ENCODE measurements at places on chromosomes 2 and 18.
A peak's percentile ranks its signal among the peaks of the same experiment; 100 is the strongest.

GRCh38 chr2:70300771-70301343 lies 1.0 kb downstream of the FAM136A start:
- DNase-seq = no peak

DNA sequence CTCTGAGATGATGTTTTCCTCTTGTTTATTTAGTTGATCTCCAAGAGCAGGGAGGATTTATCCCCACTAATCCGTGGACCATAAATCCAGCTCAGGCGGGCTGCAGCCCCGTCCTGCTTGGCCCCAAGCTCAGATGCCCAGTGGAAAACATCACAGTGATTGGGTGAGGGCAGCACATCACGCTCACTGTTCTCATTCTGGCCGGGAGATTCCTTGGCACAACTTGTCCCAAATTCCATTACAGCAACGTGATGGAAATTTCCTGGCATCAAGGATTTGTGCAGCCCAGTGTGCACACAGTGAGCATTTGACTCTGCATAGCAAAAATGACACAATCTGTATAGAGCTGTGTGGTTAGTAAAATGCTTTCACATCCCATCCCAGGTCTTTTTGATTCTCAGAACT lies 96.8 kb downstream of the VAPA start:
- DNase-seq = no peak

- peak; percentile 85 for DNase-seq
These were observed 56.4 kb downstream of the ZFP36L2 start for GRCh38 chr2:43169987-43170386.

- DNase-seq = no peak
These were observed 70.8 kb downstream of the TNP1 start for GRCh38 chr2:216789081-216789480.

DNA sequence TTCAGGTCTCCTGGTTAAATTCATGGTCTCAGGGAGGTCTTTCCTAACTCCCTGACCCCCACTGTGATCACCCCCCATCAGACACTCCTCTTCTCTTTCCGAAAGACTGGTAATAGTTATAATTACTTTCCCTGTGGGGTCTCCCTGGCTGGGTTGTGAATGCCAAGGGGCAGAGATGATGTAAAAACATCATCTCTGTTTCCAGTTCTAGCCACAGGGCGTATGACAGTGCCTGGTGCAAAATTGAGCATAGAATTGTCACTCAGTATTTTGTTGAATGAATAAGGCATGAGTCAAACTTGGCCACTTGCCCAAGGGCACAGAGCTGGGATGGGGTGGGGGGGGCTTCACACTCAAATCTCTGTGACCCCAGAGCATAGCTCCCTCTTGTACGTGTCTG lies 65.2 kb downstream of the LTBP1 start:
- no peak for DNase-seq

GRCh38 chr2:106138543-106139237 lies 55.4 kb downstream of the UXS1 start:
- DNase-seq = no peak

DNA sequence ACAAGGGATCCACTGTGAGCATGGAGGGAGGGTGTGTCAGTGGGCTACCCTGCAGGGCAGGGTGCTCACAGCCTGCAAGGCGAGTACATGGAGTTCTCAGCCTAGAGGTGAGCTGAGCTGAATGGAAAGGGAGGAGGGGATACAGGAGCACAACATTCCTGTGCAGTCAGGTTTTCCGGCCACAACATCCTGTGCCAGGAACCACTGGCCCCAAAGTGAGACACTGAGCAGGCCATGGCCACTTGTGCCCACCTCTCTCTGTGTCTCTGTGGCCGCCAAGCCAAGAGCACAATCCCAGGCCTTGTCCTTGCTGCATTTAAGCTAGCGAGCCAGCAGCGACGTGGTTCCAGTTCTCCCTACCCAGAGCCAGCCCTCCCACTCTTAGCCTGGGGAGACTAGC lies 6.1 kb downstream of the DOK1 start:
- DNase-seq = no peak

DNA sequence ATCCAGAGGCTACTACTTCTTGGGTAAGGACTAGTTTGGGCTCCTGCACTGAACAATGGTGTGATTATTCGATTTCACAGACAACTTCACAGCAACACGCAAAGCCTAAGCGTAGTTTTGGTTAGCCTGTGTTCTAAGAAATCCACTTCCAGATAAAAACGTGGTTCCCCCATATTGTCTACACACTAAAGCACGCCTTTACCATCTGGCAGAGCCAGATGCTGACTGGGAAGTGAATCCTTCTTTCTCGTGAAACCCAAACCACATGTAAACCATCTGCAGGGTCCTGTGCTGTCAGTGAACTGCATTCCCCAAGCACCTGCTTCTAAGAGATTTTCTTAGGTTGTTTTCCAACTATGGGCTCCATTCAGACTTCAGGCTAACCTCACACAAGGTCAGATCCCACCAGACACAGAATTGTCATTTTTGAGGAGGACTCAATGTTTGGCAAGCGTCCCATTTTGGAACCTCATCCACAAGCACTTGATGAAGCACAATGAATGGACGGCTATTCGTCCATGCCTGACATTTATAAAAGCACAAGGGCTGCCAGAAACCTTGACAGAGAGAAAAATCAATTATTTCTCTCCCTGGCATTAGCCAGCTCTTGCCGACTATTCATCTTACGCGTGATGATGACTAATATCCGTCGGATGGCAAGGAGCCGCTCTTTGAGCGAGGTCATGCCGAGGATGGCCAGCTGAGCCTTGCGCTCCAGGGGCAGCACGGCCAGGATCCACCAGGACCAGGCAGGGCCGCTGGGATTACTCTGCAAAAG lies 38.4 kb downstream of the LONRF2 start:
- DNase-seq = no peak

- DNase-seq = no peak
These were observed 310.7 kb downstream of the CLIP4 start for GRCh38 chr2:29425866-29426265.

- DNase-seq = no peak
These were observed 548.5 kb upstream of the SLC8A1 start for GRCh38 chr2:41000374-41000773.

- no peak for DNase-seq
These were observed 128.6 kb downstream of the MSTN start for GRCh38 chr2:189933911-189934399.

GRCh38 chr2:25310709-25310964 lies 31.1 kb downstream of the DNMT3A start:
- DNase-seq = no peak

GRCh38 chr2:216537366-216537765 lies 38.7 kb downstream of the RPL37A start:
- DNase-seq = no peak

DNA sequence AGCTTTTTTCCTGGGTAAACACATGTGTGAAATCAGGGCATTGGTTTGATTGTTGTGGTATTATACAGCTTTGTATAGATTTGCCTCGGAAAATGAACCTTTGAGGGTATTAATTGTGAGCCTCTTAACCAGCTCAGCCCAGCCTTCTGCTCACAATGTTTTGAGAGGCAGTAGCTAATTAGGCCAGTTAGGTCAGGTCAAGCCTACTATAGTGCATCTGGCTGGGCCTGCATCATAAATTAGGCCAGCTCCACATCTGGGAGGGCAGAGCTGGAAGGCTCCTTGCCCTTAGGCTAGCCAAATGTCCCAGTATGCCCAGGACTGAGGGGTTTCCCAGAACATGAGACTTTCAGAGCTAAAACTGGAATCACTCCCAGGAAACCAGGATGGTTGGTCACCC lies 43.0 kb downstream of the LRATD1 start:
- DNase-seq = no peak

DNA sequence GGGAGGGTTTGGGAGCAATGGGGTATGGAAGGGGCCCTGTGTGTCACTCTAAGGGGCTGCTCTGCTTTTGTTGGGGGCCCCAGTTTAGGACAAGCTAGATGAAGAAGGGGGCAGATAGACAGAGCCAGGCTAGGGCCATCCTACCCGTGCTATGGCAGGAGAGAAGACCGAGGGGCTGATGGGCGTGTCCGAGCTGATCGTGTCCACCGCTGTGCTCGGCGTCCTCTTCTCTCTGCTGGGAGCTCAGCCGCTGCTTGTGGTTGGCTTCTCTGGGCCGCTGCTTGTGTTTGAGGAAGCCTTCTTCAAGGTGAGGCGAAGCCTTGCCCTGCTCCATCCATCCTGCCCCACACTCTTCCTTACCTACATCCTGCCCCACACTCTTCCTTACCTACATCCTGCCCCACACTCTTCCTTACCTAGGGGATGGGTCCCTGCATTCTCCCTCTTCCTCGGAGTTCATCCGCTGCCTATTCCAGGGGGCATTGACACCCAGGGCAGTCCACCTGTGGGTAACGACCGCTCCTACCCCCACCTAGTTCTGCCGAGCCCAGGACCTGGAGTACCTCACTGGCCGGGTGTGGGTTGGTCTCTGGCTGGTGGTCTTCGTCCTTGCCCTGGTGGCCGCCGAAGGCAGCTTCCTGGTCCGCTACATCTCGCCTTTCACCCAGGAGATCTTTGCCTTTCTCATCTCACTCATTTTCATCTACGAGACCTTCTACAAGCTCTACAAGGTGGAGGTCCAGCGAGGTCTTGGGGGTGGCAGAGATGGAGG lies 8.9 kb downstream of the SLC4A3 start:
- peak; percentile 51 for DNase-seq

GRCh38 chr18:13382366-13382953 lies 163.9 kb downstream of the LDLRAD4 start:
- DNase-seq = no peak

- no peak for DNase-seq
These were observed 24.7 kb downstream of the IL1B start for GRCh38 chr2:112811841-112812306.

GRCh38 chr2:238686223-238686622 lies 161.7 kb upstream of the TWIST2 start:
- DNase-seq = no peak

DNA sequence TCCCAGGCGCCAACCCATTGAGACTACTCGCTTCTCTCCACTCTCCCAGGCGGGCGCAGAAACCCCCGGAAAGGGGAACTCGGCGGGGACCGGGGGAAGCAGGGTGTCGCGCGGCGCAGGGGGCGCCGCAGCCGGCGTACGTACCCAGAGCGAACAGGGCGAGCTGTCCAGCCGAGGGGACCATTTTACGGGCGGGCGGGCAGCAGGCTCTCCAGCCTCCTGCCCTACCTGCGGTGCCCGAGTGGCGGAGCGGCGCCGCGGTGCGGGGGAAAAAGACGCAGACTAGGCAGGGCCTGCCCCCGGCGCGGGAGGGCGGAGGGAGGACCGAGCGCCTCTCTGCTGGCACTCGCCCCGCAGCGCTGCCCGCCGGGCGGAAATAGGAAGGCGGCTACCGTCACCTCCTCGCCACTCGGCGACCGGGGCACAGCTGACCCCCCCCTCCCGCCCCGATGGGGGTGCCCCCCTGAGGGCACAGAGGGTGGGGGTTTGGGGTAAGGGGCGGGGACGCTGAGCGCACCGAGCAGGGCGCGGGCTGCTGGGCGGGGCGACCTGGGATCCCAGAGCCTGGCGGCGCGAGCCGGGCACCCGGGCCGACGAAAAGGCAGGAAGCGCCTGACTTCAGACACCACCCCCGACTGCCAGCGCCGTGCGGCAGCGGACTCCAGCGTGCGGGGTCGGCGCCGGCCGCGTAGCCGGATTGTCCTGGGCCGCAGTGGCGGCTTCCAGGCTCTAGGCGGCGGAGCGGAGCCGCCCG lies at the start of gene TGFA:
Gene TGFA, minus strand, starts transcription at position 243 of the 754 bp plus-strand sequence. Its CDS starts 59 bp downstream, at position 184.
- peak; percentile 87 for DNase-seq

- no peak for DNase-seq
These were observed 5.2 kb downstream of the ZNF385B start for GRCh38 chr2:179856205-179856604.

DNA sequence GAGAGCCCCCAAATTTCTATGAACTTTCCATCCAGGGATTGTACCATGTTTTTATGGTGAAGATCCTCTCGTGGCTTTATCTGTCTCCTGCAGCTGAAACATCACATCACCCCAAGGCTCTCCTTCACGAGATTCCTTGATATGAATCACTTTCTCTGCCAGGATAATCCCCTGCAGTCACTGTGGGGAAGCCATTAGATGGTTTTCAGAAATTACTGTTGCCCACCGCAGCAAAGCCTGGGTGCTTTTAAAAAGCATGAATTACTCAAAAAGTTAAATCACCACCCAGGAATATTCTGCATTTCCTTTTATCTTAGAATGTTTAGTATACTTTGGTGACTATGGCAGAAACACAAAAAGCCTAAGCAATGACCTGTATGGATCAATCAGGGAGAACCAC lies 428.4 kb upstream of the SLC14A2 start:
- DNase-seq = no peak

GRCh38 chr2:223889229-223889628 lies 51.8 kb upstream of the AP1S3 start:
- no peak for DNase-seq

GRCh38 chr2:37059841-37060240 lies 24.3 kb downstream of the HEATR5B start:
- no peak for DNase-seq

- DNase-seq = no peak
These were observed 82.6 kb downstream of the ASB1 start for GRCh38 chr2:238509151-238509835.

DNA sequence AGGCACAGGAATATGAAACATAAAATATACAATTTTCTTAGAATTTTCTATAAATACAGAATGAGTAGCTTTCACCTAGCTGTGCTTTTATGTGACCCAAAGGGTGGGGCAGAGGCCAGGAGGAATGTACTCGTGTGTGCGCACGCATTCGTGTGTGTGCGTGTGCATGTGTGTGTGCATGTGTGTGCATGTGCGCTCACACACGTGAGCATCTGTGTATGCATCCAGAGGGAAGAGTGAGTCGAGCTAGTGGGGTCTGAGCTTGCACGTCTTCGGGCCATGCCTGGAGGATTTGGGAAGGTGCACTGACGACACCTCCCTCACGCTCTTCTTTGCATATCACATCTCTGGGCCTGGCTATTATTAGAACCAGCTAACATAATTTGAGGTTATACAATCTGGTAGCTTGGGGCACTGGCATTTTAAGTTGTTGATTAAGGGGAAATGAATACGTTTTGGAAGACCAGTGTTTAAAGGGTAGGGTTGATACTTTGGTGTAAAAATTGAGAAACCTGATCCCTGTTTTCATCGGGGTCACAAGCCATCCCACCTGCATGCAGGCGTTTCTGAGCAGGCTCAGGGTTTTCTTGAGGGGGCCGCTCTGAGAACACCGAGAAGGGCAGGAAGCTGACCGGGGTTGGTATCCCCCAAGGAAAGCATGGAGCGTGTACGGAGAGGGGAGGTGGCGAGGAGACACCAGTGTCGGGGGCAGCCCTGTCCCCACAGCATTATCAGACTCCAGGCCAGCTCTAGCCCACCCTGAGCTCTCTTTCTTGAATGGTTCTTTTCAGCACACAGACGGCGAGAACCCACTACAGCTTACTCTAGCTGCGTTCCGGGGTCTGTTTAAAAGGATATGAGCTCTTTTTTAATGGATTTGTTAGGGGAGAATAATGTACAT lies 85.3 kb downstream of the LRRFIP1 start:
- DNase-seq = no peak

GRCh38 chr2:130975729-130976128 lies 117.5 kb downstream of the FAM168B start:
- no peak for DNase-seq

GRCh38 chr2:24791452-24791851 lies 1.7 kb downstream of the PTRHD1 start:
- no peak for DNase-seq

- no peak for DNase-seq
These were observed 259.1 kb downstream of the TDRD15 start for GRCh38 chr2:21382701-21383520.
